ENCODE measurements at places on chromosomes 5 and 9.

GRCh38 chr9:109297899-109298298 is 23.0 kb downstream of the EPB41L4B start:
- DNase-seq = no peak

GRCh38 chr5:126961702-126962101 is 68.7 kb downstream of the MARCHF3 start:
- DNase-seq = no peak

- DNase-seq = no peak
Observed at GRCh38 chr9:98064623-98065392, 8.3 kb downstream of the NANS start.

- no peak for DNase-seq
Observed at GRCh38 chr9:98810102-98810842, 2.8 kb downstream of the GALNT12 start.

GRCh38 chr5:82168294-82168693 is 109.9 kb downstream of the RPS23 start:
- DNase-seq = no peak

- no peak for DNase-seq
Observed at GRCh38 chr9:109934136-109934856, 154.3 kb downstream of the PALM2AKAP2 start.

- no peak for DNase-seq
Observed at GRCh38 chr9:34218446-34218845, 39.6 kb downstream of the UBAP1 start.

DNA sequence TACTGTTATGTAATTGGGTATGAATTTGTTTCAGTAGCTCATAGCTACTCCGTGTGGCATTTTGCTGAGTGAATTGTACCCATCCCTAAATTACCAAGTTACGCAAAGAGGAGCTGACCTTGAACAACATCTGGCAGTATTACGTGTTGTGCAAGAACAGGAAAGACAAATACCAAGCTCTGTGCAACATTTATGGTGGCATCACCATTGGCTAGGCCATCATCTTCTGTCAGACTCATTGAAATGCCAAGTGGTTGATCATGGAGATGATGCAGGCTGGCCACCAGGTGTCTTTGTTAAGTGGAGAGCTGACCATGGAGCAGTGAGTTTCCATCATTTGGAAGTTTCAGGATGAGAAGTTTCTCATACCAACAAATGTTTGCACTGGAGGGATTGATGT is 15.0 kb downstream of the ZSWIM6 start:
- DNase-seq = no peak

GRCh38 chr5:58745350-58745749 is 162.5 kb downstream of the RAB3C start:
- no peak for DNase-seq

DNA sequence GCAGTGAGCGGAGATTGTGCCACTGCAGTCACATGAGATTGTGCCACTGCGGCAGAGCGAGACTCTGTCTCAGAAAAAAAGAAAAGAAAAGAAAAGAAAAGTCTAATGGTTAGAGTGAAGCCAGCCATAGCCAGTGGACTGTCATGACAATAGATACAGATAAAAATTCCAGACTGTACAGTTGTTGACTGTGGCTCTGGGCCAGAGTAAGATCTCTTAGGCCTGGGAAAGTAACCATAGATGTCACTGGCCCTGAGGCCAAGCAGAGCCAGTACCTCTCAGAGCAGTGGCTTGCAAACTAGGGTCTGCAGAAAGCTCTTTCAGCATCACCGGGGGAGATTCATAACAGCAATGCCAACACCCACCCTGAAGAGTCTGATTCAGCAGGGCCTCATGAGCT is 44.1 kb upstream of the SUB1 start:
- DNase-seq = no peak

Measured in cortex of kidney (tissue), 1 donor.